ENCODE measurements at places on chromosomes 3 and 15.

GRCh38 chr3:28287046-28287445 is 45.6 kb downstream of the CMC1 start:
- no peak for DNase-seq

GRCh38 chr3:111143-112069 is 85.2 kb upstream of the CHL1 start:
- no peak for DNase-seq

GRCh38 chr3:140020541-140020940 is 85.6 kb downstream of the CLSTN2 start:
- no peak for DNase-seq

- no peak for DNase-seq
Observed at GRCh38 chr3:195811756-195812155, at the start of gene MUC4. Gene MUC4 (minus strand): TSS chr3:195811929. CDS start chr3:195811817, 112 bp downstream.

GRCh38 chr3:184756151-184757021 is 44.5 kb upstream of the MAGEF1 start:
- no peak for DNase-seq

DNA sequence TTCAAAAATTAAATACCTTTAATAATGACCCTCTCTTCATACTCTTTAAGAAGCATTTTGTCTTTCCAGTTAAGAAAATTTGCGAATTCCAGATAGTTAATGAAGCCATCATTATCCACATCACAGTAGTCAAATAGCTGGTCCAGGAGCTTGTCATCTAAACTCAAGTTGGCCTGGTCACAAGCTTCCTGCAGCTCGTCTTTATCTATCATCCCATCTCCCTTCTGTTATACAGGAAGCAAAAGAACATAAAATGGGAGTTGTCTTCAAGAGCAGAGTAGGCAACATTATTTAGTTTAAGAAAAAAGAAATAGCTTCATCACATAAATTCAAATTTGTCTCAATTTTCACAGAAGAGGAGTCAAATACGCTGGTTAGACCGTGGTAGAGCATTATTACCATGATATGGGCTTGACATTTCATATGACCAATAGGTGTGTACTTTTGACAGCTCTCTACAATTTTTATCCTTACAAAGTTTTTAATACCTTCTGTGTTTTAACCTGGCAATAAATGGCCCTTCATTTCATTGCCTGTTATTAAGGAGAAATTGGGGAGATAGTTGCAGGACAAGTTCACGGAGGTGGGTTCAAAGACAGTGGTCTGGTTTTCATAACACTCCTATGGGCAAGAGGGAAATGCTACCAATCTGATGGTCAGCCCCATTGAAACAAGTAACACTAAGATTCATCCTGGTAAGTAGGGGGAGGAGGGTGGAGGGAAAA is 45.4 kb downstream of the EFHB start:
- DNase-seq: no peak

DNA sequence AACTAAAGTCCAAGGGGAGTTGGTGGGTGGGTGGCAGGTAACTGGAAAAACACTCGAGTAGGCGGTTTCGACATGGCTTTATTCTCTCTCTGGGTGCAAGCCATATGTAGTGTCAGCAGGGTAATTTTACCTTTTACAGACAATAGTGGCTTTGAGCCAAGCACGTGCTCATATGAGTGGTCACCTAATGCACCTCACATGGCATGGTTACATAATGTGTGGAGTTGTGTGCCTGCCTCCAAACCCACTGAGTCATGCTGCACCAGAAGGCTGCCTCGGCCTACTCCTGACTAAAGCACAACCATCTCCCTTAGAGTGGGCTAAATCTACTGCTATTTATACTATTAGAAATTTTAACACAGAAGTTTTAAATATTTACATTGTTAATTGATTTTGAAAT is 16.5 kb downstream of the CCRL2 start:
- DNase-seq: no peak

GRCh38 chr15:69009341-69009740 is 5.2 kb upstream of the NOX5 start:
- no peak for DNase-seq

DNA sequence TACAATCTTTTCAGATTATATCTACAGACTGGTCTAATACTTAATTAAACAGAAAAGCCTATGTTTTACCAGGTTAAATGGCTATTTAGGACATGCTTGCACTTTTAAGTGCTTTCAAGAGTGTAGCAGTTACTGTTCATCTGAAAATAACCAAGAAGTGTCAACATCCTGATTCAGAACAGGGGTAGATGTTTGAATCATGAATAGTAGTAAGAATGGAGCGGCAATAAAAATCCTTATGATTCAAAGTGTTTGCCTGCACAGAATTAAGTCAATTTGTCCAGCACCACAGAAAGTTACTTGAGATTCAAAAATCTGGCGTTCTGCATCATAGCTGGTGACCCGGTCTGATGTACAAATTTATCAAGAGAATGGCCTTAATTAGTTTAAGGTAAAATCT is 48.3 kb downstream of the GREM1 start:
- DNase-seq: no peak

- no peak for DNase-seq
Observed at GRCh38 chr3:189122110-189122509, 49.7 kb upstream of the TPRG1 start.

DNA sequence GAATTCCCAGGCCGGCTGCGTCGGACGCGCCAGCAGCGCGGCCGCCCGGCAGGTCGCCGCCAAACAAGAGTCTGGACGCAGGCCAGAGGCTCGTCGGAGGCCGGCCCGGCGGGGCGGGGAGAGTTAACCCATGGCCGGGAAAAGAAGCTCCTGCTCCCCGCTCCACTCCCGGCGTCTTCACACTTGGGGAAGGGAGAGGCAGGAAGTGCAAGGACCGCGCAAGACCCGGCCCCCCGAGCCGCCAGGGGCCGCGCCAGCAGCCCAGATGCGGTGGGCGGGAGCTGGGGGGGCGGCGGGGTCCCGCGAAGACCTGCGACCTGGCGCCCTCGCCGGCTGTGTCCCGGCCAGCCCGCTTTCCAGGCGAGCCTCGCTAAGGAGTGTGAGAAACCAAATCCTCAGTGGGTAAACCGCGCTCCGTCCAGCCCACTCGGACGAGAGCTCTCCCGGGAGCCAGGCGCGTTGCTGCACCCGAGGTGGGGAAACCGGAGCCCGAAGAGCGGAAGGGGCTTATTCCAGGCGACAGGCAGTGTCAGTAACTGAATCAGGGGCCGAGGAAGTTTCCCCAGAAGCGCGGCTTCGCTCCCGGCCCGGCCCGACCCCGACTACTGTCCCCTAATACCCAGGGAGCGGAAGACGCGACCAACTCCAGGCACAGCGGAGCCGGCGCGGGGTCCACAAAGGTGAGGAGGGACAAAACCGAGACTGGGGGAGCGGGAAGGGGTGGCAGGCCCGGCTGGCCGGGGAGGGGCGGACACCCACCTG is 721 bp downstream of the ADAMTS7 start:
- no peak for DNase-seq

- no peak for DNase-seq
Observed at GRCh38 chr15:51876169-51876568, 46.7 kb downstream of the TMOD3 start.

GRCh38 chr3:39122813-39123212 is 15.3 kb downstream of the TTC21A start:
- no peak for DNase-seq

DNA sequence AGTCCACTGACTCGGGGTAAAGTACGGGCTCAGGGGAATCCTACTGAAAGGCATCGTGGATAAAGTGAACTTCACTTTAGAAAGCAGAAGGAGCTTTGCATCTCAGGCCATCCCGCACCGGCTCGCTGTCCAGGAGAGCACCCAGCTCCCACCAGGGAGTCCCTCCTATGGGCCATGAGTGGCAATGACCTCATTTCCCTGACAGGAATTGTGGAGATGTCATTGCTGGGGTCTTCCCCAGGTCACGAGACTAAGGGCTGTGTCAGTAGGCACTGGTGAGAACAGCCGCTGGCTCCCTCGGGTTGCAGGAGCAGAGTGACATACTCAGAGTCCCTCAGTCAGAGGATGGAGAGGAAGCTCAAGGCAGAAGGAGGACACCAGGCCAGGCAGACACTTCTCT is 97.3 kb downstream of the XXYLT1 start:
- DNase-seq: no peak

DNA sequence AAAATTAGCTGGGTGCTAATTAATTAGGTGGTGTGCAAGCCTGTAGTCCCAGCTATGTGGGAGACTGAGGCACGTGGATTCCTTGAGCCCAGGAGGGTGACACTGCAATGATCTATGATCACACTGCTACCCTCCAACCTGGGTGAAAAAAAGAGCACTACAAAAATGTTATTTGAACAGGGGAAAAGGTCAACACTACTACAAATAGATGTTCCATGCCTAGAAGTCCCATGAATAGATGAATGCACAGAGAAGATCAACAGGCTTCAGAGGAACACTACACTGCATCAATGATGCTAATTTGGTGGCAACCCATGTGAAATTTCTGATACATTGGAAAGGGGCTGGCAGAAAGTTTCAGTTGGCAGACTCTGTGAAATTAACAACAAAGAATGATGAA is 105.4 kb upstream of the FHIT start:
- DNase-seq: no peak

DNA sequence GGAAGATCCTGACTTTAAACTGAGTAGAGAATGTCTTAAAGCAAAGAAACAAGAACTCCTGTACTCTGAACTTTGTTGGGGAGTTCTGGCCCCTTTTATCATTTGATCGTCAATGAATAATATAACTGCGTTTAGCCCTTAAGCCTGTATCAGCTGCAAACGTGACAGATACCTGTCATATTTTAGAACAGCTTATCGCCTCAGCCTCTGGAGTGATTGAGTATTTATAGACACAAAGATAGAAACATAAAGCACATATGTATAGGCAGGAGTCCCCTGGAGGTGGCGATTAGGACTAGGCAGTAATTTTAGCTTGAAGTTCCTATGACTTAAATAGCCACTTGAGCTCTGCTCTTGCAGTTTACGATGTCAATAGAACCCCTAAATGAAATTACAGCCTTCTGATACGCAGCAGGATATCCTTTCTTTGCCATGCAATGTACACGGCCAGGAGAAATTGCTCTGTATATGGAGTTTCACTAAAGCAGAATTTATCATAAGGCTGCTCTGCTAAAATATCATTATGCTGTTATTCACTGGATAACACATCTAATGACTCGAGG is 321.8 kb downstream of the TIGIT start:
- DNase-seq: no peak

DNA sequence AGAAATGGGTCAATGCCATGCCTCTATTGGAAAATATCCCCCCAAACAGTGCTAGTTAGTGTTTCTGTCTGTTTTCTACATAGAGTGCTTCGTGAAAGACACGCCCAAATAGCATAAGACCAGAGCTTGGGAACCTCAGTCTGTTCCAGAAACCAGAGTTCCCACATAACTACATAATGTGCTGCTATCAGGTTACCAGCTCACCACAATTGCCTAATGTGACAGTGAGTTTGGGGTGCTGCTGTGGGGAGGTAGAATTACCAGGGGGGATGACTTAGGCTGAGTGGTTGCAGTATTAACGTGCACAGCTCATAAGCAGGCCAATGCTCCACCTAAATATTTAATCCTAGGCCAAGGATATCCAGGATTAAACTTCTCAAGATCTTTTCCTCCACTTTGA is 39.2 kb downstream of the DUT start:
- no peak for DNase-seq

GRCh38 chr3:186286114-186286513 is 75.9 kb downstream of the DGKG start:
- no peak for DNase-seq

- no peak for DNase-seq
Observed at GRCh38 chr3:39141171-39141995, 12.0 kb downstream of the CSRNP1 start.

GRCh38 chr3:153830552-153830951 is 290.6 kb upstream of the ARHGEF26 start:
- no peak for DNase-seq

DNA sequence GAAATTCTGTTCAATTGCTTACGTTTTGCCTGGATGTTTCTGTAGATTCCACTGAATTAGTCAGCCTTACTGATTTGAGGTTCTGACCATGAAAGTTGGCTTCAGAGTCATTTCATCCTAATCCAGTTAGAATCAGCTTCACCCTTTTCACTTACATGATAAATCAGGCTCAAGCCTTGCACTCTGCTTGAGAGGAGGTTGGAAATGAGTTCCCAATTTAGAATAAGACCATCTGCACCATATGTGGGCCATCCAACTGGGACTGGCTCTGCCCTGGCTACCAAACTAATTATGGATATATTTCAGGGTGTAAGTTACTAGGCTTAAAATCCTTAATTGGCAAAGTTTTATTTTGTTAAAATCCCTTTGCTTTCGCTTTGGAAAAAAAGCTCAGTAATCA is 255.7 kb downstream of the CHL1 start:
- no peak for DNase-seq

DNA sequence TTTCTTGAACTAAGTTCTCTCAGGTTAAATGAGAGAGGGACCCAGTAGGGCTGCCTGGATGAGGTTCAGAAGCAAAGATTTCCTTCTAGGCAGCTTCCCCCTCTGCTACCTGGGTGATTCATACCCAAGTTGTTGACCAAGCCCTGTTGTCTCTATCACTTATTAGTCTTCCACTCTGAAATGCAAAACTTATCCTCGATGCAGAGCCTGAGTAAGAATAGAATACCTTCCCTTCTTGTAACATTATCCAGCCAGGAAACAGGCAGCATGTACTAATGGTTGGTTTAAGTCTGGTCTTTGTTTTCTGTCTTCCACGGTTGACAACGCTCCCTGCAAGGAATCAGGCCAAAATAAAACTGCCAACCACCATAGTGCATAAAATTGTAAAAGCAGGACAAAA is 377.3 kb downstream of the MECOM start:
- no peak for DNase-seq

DNA sequence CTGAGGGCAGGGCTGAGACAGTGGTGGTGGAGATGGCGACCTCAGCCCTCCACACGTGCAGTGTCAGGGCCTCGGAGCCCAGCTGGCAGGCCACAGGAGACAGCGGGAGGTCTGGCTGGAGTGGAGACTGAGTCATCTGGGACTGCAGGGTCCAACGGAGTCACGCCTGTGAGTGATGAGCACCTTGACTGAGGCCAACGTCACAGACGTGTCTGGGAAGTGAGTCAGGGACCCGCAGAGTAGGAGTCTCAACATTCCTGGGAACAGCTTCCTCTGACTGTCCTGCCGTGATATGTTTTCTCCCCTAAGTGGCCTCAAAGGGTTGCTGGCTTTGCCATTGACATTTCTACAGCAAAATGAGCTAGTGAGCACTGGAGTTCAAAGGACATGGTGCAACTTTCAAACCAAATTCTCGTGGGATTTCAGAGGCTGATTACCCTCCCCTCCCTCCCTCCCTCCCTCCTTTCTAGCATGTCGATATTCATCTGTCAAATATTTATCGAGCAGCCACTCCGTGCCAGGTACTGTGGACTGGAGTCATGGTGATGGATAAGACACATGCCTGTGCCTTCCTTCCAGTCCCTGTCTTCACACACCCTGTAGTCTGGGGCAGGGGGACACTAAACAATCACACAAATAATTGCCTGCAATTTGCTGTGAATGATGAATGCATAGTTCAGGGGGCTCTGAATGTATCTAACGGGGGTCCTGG is 53.3 kb upstream of the AMOTL2 start:
- no peak for DNase-seq

Data from GM06990 (cell line).